ENCODE measurements at places on chromosomes 1 and 21.
A peak's percentile ranks its signal among the peaks of the same experiment; 100 is the strongest.

DNA sequence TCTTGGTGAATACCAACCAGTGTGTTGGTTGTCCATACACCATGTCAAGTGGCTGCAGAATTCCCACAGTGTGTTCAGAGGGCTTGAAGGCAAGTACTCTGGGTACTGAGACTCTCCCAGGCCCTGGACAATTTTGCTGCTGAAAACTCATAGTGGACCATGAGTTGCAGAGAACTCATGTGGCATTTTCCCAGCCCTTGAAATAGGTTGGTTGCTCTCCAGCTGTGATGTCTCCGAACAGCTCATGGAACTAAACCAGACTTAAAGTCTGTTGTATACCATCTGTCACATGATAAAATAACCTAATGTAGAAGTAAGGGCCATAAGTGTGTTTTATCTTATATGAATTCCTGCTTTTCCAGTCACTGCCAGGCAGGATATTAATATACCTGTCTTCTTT, 67.8 kb downstream of the RGS2 start:
- no peak for DNase-seq

DNA sequence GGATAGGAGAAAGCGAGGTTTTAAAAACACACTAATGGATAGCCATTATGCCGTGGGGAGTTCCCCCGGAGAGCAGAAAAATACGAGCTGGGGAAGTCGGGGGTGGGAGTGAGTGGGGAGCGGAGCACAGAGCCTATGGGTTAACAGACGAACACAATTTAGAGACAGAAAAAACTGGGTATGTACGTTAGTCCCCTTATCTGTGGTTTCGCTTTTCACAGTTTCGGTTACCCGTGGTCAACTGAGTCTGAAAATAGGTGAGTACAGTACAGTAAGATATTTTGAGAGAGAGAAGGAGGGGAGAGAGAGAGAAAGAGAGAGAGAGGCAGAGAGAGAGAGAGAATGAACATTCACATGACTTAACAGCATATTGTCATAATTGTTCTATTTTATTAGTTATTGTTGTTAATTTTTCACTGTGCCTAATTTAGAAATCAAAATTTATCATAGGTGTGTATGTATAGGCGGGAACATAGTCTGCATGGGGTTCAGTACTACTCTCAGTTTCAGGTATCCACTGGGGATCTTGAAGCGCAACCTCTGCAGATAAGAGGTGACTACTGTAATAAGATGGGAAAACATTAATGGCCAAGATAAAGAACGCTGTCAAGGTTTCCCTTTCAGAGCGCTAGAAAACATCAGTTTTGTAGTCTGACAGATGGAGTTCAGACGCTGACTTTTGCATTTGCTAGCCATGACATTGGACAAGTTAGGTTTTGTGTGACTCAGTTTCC, 125.6 kb upstream of the LMO4 start:
- no peak for DNase-seq

DNA sequence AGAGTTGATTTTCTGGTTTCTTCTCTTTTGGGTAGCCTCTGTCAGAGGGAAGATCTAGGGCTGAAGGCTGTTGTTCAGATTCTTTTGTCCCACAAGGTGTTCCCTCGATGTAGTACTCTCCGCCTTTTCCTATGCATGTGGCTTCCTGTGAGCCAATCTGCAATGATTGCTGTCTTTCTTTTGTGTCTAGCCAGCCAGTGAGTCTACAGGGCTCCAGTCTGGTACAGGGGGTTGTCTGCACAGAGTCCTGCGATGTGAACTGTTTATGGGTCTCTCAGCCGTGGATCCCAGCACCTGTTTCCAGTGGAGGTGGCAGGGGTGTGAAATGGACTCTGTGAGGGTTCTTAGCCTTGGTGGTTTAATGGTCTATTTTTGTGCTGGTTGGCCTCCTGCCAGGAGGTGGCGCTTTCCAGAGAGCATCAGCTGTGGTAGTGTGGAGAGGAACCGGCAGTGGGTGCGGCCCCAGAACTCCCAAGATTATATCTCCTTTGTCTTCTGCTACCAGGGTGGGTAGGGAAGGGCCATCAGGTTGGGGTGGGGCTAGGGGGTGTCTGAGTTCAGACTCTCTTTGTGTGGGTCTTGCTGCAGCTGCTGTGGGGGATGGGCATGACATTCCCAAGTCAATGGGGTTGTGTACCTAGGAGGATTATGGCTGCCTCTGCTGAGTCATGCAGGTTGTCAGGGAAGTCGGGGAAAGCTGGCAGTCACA, 81.3 kb upstream of the C21orf91 start:
- no peak for DNase-seq

GRCh38 chr1:219402925-219403324, 210.0 kb downstream of the ZC3H11B start:
- DNase-seq: peak; percentile 28

- no peak for DNase-seq
Measured at GRCh38 chr1:77513839-77514763, 168.4 kb downstream of the ZZZ3 start.

DNA sequence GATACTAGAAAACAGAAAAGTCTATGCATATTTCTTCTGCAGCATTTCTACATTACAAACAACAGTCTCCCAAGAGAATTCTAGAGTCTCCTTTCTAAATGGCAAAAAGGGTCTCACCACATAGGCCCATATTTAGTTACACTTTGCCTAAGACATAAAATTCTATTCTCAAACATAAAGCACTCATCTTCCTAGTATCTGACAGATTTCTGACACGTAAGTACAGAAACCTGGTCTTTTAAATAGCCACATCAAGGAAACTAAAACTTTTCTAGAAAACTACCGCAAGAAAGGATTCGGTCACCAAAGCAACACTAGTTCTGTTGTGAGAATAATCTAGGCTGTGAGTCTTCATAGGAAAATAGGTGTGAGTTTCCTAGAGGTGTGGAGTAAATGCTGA, 33.6 kb upstream of the CTSK start:
- DNase-seq: no peak
